Stimulated activated CD4-positive, alpha-beta T cell treated with anti-CD3 and anti-CD28 coated beads, Interleukin-12 subunit alpha, Interleukin-12 subunit beta, amount 100 ng/mL, for 48 hours (primary cell): ENCODE measurements at places on chromosomes 2 and 18.

DNA sequence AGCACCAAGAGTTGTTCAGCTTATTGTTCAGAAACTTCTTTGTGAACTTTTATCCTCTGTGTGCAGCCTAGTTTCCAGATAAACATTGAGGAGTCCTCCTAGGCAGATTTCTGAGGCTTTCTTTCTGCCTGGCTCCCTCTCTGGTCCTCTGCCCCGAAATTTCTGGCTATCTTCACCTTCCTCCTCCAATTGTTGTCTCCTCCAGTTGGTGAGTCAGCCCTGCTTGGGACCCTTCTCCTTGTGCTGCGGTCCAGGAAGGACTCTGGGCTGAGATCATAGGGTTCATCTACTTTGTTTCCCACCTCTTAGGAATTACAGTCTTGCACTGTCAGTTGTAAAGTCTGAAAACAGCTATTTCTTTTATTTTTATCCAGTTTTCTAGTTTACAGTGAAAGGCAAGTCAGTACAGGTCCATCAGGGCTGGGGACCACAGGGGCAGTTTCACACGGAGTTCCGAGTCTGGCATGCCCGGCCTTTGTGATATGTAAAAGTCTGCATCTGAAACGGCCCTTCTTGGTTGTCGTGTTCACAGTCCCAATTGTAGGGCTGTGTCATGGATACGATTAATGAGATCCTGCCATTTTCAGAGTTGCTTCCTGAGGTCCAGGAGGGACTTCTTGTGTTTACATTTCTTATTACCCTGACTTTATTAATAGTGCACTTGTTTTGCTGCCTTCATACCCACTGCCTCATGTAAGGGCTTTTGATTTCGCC is 100.8 kb downstream of the SMC6 start:
- DNase-seq: no peak

GRCh38 chr2:188326669-188327301 is 35.1 kb downstream of the GULP1 start:
- DNase-seq: no peak

DNA sequence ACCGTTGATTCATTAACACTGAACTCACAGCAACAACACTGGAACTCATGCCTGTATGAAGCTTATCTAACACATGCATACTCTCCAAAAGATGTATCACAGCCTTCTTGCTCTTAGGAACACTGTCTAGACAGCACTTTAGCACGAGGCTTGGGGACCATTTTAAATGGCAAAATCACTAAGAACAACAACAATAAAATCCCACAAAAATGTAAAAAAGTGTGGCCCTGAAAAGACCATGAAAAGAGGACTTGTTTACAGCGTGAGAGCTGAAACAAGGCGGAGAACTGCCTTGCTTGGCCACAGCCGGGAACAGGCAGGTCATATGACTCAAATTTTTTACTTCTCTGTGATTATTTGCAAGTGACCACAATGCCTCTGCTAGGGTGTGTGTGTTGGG is 48.1 kb downstream of the CHN1 start:
- DNase-seq: no peak

DNA sequence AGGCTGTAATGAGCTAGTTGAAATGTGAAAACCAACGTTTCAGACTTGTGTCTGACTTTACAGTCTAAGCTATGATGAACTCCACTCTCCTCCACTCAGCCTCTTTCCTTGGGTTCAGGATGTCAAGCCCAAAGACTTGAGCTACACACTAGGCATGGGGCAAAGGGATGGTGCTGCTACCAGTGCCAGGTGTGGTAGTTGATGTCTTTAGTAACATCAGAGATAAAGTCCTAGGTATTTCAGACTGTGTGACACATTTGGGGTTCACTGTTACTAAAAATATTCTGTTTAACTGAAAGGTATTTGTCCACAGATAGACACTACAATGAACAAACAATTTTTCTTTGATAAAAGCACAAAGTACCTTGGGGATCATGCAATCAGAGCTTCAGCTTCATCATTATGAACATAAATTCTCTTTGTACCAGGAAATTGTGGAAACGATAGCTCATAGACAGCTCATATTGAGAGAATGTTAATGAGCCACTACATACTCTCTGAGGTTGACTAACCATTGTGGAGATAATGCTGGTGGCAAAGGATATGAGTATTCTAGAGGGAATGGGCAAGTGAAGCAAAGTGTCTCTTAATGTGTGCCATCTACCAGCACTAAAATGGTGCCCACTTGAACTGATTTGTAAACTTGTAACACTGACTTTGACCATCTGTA is 253.7 kb upstream of the THUMPD2 start:
- DNase-seq: no peak

- DNase-seq: no peak
These were observed 330.4 kb downstream of the LPIN1 start for GRCh38 chr2:12076810-12077209.

DNA sequence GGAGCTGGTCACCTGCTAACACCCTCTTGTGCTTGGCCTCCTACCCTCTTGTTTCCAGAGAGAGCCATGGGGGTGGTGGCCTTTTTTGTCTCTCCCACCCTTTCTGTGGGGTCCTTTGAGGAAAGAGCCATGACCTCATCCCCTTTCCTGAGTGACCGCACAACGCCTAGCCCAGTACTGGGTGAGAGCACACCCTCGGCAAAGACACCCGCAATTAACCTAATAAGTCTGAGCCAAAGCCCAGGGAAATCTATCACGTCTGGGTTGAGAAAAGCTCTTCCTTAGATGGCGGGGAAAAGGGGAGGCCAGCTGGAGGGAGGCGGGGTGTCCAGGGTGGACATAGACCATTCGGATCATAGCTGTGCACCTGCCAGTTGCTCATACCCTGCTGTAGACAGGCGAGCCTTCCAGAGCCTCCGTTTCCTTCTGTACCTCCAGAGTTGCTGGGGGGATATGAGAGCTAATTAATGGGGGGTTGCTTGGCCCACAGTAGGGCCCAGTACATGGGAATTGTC is 93.7 kb upstream of the MCFD2 start:
- no peak for DNase-seq

DNA sequence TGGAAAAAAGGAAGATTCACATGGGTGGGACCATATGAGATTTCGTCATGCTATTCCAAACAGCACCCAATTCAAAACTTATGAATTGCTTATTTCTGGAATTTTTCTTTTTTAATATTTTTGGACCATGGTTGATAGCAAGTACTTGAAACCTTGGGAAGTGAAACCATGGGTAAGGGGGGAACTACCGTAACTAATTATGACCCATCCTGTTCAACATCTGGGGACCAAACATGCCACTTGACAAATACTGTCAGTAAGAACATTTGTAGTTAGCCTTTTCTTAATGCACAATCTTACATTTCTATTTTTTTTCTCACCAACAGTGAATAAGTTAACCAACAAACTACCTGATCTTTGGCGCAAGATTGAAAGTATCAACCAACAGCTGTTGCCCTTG is 105.7 kb upstream of the TTC39C start:
- DNase-seq: no peak

- no peak for DNase-seq
These were observed 52.2 kb upstream of the CAB39 start for GRCh38 chr2:230660294-230661060.

- DNase-seq: no peak
These were observed 51.2 kb upstream of the UBE2F start for GRCh38 chr2:237915576-237915975.

DNA sequence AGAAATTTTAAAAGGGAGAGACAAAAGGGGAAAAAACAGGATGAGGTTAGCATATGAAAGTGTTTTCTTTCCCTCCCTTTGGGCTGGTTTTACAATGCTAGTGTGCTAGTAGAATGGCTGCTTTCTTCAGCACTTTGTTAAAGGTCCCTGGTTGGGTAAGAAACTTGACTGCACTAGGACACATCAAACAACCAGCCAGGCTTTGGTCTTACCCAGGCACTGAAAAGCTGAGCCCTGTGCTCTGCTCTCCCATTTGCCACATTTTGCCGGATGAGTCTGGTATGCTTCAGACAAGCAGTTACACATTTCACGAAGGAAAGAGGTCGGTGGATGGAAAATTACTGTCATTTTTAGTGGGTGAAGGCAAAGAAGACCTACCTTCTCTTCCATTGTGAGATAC is 242.0 kb downstream of the DPP10 start:
- no peak for DNase-seq

DNA sequence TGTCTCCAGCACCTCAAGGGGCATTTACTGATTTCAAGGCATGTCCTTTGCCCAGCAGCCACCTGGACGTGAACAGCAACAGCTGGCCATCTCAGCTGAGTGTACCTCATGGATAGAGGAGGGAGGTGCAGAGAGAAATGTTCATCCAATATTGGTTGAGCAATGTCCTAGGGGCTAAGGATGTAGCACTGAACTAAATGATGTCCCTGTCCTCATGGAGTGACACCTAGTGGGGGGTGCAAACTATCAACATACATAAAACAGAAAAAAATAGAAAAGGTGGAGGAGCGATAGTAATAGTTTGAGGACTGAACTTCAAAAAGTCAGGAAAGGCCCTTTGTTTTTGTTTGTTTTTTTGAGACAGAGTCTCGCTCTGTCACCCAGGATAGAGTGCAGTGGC is 4.8 kb upstream of the UGGT1 start:
- no peak for DNase-seq

DNA sequence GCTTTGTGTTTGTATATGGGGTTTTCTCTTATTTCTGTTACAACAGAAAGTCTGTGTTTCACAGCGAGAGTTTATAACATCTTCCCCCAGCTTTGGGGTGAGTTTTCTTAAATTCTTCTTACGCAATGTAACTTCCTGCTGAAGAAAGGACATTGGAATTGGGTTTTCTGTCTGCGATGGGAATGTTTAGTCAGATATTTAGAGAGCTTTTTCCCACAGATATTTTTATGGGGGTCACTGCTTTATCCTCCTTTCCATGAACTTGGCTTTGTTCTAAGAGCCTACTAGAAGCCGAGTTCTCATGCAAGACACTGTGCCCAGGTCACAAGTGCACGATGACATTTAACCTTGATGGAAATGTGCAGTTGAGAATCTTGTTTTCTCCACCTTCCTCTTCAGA is 22.1 kb downstream of the B3GNT2 start:
- no peak for DNase-seq

DNA sequence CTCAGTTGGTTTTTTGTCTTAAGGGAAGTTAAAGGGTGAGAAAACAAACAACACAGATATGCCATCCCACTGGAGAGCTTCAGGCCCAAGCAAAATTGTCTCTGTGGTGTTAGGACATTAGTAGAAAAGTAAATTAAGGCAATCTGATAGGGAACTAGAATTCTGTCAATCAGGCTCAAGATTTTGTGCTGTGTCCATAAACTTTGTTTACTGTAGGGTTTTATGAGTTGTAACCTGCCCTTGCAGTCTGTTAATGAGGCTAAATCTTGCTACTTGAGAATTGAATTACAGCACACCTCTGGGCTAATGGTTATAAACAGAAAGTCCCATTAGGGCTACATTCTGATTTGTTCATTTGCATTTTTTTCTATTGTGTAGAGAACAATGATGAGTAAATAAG is 78.0 kb upstream of the OTX1 start:
- DNase-seq: no peak

- DNase-seq: no peak
These were observed 48.0 kb downstream of the RNF144A start for GRCh38 chr2:6965071-6965795.

- no peak for DNase-seq
These were observed 76.9 kb downstream of the MBP start for GRCh38 chr18:77055429-77056300.

- no peak for DNase-seq
These were observed 283.1 kb downstream of the TDRD15 start for GRCh38 chr2:21406911-21407310.

DNA sequence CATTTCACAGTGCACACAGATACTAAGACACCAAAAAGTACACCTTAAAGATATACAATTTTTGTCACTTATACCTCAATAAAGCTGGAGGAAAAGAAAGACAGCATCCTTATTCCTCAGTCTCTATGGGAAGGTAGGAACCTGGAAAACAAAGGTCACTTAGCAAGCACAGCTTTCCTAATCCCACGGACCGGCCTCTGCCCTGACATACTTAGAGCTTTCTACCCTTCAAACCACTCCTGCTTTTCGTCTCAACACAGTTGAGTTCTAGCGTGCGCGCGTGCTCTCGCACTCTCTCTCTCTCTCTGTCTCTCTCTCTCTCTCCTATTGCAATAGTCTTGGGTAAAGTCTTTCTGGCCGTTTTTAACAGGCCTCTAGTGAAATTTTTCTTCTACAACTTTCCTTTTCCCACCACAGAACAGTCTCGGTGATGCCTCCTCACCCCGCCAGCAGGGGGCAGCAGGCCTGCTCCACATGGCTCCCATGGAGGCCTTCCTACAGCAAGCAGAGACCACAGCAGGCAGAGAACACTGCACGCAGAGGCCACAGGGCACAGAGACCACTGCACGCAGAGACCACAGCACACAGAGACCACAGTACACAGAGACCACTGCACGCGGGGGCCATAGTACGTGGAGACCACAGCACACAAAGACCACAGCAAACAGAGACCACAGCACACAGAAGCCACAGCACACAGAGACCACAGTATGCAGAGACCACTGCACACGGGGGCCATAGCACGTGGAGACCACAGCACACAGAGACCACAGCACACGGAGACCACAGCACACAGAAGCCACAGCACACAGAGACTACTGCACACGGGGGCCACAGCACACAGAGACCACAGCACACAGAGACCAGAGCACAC is 106.9 kb downstream of the FBXO15 start:
- DNase-seq: peak; percentile 51

GRCh38 chr2:129252781-129253460 is 726.5 kb upstream of the RAB6C start:
- no peak for DNase-seq

DNA sequence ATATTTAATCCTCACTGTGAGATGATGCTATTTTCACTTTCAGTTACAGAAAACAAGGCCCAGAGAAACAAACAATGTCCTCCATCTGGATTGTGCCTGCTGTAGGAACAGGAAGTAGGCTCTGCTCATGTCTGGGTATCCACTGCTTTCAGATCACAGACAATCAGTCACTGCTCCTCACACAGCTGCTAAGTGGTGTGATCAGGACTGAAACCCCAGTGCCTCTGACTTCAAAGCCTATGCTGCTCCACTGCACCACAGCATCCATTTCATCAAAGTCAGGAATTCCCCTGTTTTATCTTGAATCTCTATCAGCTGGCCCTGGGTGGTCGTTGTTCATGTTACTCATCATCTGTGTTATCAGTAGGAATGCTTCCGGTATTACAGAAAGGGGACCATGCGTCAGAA is 303.8 kb upstream of the TRIB2 start:
- peak; percentile 19 for DNase-seq

- no peak for DNase-seq
These were observed 59.8 kb downstream of the EPAS1 start for GRCh38 chr2:46356991-46357390.

- no peak for DNase-seq
These were observed 357.9 kb downstream of the THSD7B start for GRCh38 chr2:137123226-137123625.

GRCh38 chr2:36708041-36708741 is 11.7 kb downstream of the VIT start:
- DNase-seq: no peak
